Mammary microvascular endothelial cell (primary cell): ENCODE measurements at places on chromosomes 3 and 15. TPM values are rescaled to one million over a fixed set of nuclear protein-coding genes. Genes with fewer than 3 reads are reported as not detected.

The FEZF2 gene
- total RNA-seq, result not detected in 2 replicates

The GREM1 gene
- 0.05 and 1.6 TPM in 2 replicates for total RNA-seq

The RBP2 gene
- not detected in 2 replicates for total RNA-seq

The AHSG gene
- total RNA-seq, result not detected in 2 replicates

The ARHGEF26 gene
- 0.40 and 0.59 TPM in 2 replicates for total RNA-seq

The ISLR gene
- not detected in 2 replicates for total RNA-seq

The PGBD4 gene
- total RNA-seq, result 0.53 and 0.98 TPM in 2 replicates

The DUOXA1 gene
- total RNA-seq, result not detected in 2 replicates

The ARIH2 gene
- 53.3 and 72.0 TPM in 2 replicates for total RNA-seq

The RUBCN gene
- 18.2 and 39.0 TPM in 2 replicates for total RNA-seq

The SGO1 gene
- total RNA-seq, result 11.8 and 11.9 TPM in 2 replicates

The IL17RC gene
- total RNA-seq, result 24.9 and 28.7 TPM in 2 replicates

The PIK3R4 gene
- 34.6 and 44.2 TPM in 2 replicates for total RNA-seq

The ROPN1 gene
- total RNA-seq, result not detected in 2 replicates

The ITGB5 gene
- total RNA-seq, result 190 and 217 TPM in 2 replicates

The WDR49 gene
- not detected in 2 replicates for total RNA-seq

The SAMD7 gene
- not detected in 2 replicates for total RNA-seq

The SERPINI1 gene
- total RNA-seq, result 0.40 and 1.4 TPM in 2 replicates

The PRSS50 gene
- not detected in 2 replicates for total RNA-seq

The TMC3 gene
- not detected in 2 replicates for total RNA-seq

The ZNF860 gene
- 0.89 and 1.6 TPM in 2 replicates for total RNA-seq

The CCDC54 gene
- not detected in 2 replicates for total RNA-seq

The ERICH6 gene
- total RNA-seq, result not detected in 2 replicates

The MFGE8 gene
- 32.6 and 39.8 TPM in 2 replicates for total RNA-seq

The MAP1A gene
- 0.67 and 0.84 TPM in 2 replicates for total RNA-seq

The TTC21A gene
- 2.2 and 2.4 TPM in 2 replicates for total RNA-seq

The BLM gene
- 9.8 and 10.5 TPM in 2 replicates for total RNA-seq

The SHC4 gene
- 0.30 and 0.40 TPM in 2 replicates for total RNA-seq

The ASB14 gene
- total RNA-seq, result not detected in 2 replicates

The TPRA1 gene
- 49.0 and 54.2 TPM in 2 replicates for total RNA-seq

The SLC27A2 gene
- 0.34 and 1.2 TPM in 2 replicates for total RNA-seq

The PLCH1 gene
- not detected in 2 replicates for total RNA-seq

The GYG1 gene
- total RNA-seq, result 39.4 and 46.0 TPM in 2 replicates

The SLC22A14 gene
- total RNA-seq, result not detected in 2 replicates

The ZBTB20 gene
- 15.7 and 22.1 TPM in 2 replicates for total RNA-seq

The CPEB1 gene
- total RNA-seq, result not detected in 2 replicates

The GMNC gene
- 0.13 and 0.54 TPM in 2 replicates for total RNA-seq

The KY gene
- not detected in 2 replicates for total RNA-seq

The UBE2E2 gene
- 28.6 and 35.2 TPM in 2 replicates for total RNA-seq

The NR1I2 gene
- total RNA-seq, result under 0.01 and 0.05 TPM in 2 replicates

The SLC6A1 gene
- not detected in 2 replicates for total RNA-seq

The CSPG5 gene
- total RNA-seq, result 0.07 TPM in 1 of 2 replicates, not detected in the other

The MNS1 gene
- total RNA-seq, result 1.1 and 1.3 TPM in 2 replicates

The NCBP2 gene
- 46.0 and 46.5 TPM in 2 replicates for total RNA-seq

The GUCA1C gene
- total RNA-seq, result not detected in 2 replicates

The GABRR3 gene
- total RNA-seq, result not detected in 2 replicates

The C2CD4B gene
- 33.0 and 43.0 TPM in 2 replicates for total RNA-seq

The SPATA12 gene
- 0.13 and 0.15 TPM in 2 replicates for total RNA-seq

The NPAP1 gene
- total RNA-seq, result not detected in 2 replicates

The FGD5 gene
- total RNA-seq, result 49.4 and 50.4 TPM in 2 replicates

The WDR93 gene
- total RNA-seq, result not detected in 2 replicates
